ENCODE measurements at places on chromosomes 12 and 14. TPM values are rescaled to one million over a fixed set of nuclear protein-coding genes. Genes with fewer than 3 reads are reported as not detected.

DNA sequence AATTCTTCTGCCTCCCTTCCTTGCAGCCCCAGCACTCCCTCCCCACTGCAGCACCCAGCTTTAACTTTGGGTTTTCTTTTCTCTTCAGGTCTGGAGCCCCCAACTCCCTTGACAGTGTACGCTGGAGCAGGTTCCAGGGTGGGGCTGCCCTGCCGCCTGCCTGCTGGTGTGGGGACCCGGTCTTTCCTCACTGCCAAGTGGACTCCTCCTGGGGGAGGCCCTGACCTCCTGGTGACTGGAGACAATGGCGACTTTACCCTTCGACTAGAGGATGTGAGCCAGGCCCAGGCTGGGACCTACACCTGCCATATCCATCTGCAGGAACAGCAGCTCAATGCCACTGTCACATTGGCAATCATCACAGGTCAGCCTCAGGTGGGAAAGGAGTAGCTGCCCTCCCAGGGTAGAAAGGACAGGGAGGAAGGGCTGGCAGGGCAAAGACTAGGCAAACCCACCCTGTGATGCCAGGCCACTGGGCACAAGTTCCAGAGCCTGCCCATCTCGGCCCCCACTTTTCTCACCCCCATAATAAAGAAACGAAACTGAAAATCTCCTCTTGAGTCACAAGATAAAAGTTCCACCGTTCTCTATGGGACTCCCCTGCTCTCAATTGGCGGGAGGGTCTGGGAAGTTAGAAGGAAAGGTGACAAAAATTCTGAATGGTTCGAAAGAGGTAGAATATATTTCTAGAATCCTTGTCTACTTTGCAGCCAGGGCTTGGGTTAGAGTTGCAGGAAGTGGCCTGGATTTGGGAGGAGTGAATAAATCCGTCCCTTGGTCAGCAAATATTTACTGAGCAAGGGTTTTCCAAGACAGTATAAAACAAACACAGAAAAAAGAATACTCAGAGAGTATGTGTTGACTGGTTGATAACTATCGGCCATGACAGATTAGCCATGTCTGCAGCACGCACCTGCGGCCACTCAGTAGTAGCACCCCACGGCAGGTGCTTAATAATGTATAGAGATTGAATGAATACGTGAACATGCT is 3.2 kb downstream of the LAG3 start:
- H3K27me3 ChIP-seq, result no peaks in the 10 kb centered on the region
- peaks cover 70% of the 10 kb centered on the region for H3K4me1 ChIP-seq
- peak; percentile 55 for DNase-seq
- peak overlapping the region; percentile 95 for H3K27ac ChIP-seq
- peaks cover 52% of the 10 kb centered on the region for H3K36me3 ChIP-seq

GRCh38 chr12:62792236-62792870 is 142.6 kb downstream of the PPM1H start:
- DNase-seq, result no peak
- H3K27me3 ChIP-seq, result peaks cover 24% of the 10 kb centered on the region
- H3K4me3 ChIP-seq, result no peak overlapping the region
- H3K36me3 ChIP-seq, result no peaks in the 10 kb centered on the region
- H3K4me1 ChIP-seq, result peaks cover 3% of the 10 kb centered on the region

DNA sequence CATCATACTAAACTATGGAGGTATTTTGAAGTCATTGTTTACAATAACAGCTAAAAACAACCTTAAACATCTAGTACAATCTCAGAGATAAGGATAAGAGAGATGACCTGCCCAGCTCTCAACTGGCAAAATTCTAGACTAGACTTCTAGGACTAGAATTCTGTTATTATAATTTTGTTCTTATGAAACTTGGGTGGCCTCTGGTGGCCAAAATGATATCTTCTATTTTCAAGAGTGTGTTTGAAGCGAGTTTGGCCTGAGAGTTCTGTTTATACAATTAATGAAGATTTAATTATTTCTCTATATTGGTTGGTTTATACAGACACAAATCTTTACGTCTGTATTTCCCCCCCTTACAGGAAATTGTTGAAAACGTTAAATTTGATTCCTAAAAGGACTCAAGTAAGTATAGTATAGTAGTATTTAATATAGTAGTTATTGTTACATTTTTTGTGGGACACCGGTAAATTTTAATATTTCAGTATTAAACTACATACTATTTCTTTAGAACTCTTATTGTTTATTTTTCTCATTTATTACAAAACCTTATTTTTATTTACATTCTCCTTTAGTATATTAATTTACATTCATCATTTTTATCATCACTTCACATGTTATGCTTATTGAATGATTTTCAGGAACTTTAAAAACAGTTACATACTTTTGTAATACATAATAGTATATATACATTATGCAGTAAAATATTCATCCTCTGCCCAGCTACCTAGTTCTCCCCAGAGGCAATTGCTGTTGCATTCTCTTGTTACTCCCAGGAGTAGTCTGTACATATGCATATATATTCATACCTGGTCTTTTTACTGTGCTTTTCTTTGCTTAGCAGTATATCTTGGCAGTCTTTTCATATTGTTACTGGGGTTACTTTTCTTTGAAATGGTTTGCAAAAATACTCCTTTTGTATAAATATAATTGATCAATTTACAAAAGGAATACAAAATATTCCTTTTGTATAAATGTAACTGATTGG is 6.6 kb downstream of the PPHLN1 start:
- peaks cover 54% of the 10 kb centered on the region for H3K4me1 ChIP-seq
- no peak overlapping the region for H3K27ac ChIP-seq
- H3K27me3 ChIP-seq, result no peaks in the 10 kb centered on the region
- H3K4me3 ChIP-seq, result no peak overlapping the region

DNA sequence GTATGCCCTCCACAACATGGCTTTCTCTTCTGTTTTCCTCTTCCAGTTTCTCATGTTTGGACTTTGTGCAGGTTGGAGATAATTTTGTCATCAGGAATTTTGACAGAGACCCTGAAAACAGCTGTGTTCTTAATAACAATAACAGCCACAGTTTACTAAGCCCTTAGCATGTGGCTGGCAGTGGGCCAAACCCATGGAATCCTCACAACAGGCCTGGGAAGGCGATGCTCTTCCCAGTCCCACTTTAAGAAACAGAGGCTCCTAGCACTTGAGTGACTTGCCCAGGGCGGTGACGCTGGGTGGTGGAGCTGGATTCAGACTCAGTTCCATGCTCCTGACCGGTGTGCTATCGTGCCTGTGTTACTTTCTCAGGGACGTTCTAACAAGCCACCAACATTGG is 20.1 kb upstream of the PLEKHG3 start:
- DNase-seq, result no peak
- peaks cover 19% of the 10 kb centered on the region for H3K4me1 ChIP-seq
- H3K27me3 ChIP-seq, result peaks cover 5% of the 10 kb centered on the region
- H3K4me3 ChIP-seq, result no peak overlapping the region
- no peak overlapping the region for H3K27ac ChIP-seq
- no peaks in the 10 kb centered on the region for H3K36me3 ChIP-seq

DNA sequence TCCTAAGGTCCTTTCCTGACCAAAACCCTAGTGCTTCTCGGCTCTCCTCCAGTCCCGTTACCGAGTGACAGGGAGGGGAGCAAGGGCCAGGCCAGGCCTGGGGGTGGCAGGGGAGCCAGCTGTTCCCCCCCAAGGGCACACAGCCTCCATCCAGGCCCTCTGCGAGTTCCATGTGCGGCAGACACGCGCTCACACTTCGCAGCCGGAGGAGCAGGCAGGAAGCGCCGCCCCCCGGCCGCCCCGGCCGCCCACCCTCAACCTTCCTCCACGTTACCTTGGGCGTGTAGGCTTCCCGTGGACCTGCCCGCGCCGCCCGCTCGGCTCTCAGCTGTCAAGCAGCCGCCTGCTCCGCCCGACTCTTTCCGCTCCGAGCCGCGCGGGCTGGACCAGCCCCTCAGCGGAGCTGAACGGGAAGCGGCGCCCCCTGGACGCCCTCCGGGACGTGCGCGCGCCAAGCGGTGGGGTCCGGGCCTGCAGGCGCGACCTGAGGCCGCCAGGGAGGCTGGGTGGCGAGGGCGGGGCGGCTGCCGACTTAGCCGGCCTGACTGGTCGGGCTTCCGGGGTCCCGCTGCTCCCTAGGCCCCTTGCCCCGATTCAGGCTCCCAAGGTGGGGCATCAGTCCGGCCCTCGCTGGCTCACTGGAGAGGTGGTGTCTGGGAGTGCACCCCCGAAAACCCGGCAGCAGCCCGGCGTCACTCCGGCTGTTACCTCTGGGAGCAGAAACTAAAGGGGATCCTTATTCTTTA is at the start of gene CRACR2A:
Gene CRACR2A, minus strand, starts transcription at position 369 of the 746 bp plus-strand sequence. CDS start 56,110 bp downstream, outside the sequence.
- H3K27ac ChIP-seq, result peak within 1 kb of the TSS; percentile 98
- H3K27me3 ChIP-seq, result no peaks in the 10 kb centered on the region
- H3K36me3 ChIP-seq, result peaks cover 40% of the 10 kb centered on the region
- H3K4me3 ChIP-seq, result peak within 1 kb of the TSS; percentile 82
- peaks cover 61% of the 10 kb centered on the region for H3K4me1 ChIP-seq
- DNase-seq, result peak; percentile 94

Gene WIF1
- total RNA-seq, result not detected

Gene SERPINA9
- total RNA-seq, result not detected

GRCh38 chr12:57740656-57741412 is 2.3 kb upstream of the AGAP2 start:
- DNase-seq, result peak; percentile 95
- no peaks in the 10 kb centered on the region for H3K27me3 ChIP-seq
- peaks cover 12% of the 10 kb centered on the region for H3K36me3 ChIP-seq
- peak overlapping the region; percentile 88 for H3K27ac ChIP-seq

- H3K27me3 ChIP-seq, result no peaks in the 10 kb centered on the region
- DNase-seq, result no peak
- no peak overlapping the region for H3K4me3 ChIP-seq
- no peaks in the 10 kb centered on the region for H3K4me1 ChIP-seq
- no peaks in the 10 kb centered on the region for H3K36me3 ChIP-seq
Measured at GRCh38 chr12:72228424-72228823, 43.7 kb upstream of the TRHDE start.

GRCh38 chr12:102436867-102437266 is 43.5 kb downstream of the IGF1 start:
- DNase-seq, result no peak
- H3K4me3 ChIP-seq, result no peak overlapping the region
- peaks cover 1% of the 10 kb centered on the region for H3K36me3 ChIP-seq
- peaks cover 4% of the 10 kb centered on the region for H3K4me1 ChIP-seq

All from activated CD8-positive, alpha-beta memory T cell treated with anti-CD3 and anti-CD28 coated beads, Interleukin-2, amount 10 ng/mL, durations not matched to agents 7 days and 5 days (primary cell).